RKO (cell line): ENCODE measurements at places on chromosomes 11 and 22.

DNA sequence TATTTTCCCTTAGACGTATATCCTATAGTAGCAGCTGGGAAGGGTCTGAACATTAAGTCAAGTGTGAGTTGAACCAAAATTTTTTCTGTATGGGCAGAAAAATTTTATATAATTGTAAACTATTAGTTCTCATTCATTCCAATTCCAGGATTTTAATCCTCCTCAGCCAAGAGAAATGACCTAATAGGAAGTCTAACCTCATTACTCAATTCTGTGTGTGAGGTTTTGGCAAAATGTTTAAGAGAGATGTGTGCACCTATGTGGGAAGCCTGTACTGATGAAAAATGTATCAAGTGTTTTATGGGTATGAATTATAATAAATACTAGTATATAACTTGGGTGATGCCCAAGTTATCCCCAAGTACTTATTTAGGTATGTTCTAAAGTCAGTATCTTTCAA, 311.6 kb upstream of the PITPNB start:
- DNase-seq: no peak

- no peak for DNase-seq
These were observed 38.4 kb downstream of the GDPD5 start for GRCh38 chr11:75487365-75487764.

- DNase-seq: no peak
These were observed 7.3 kb downstream of the APBB1 start for GRCh38 chr11:6411594-6412031.

- no peak for DNase-seq
These were observed 1.1 kb upstream of the DBX1 start for GRCh38 chr11:20161230-20161918.

GRCh38 chr22:38138961-38139360, 28.5 kb upstream of the BAIAP2L2 start:
- DNase-seq: no peak

- DNase-seq: peak; percentile 38
These were observed 3.7 kb upstream of the SIK2 start for GRCh38 chr11:111598559-111598958.

- no peak for DNase-seq
These were observed 87.3 kb downstream of the KCNQ1 start for GRCh38 chr11:2531987-2532703.

DNA sequence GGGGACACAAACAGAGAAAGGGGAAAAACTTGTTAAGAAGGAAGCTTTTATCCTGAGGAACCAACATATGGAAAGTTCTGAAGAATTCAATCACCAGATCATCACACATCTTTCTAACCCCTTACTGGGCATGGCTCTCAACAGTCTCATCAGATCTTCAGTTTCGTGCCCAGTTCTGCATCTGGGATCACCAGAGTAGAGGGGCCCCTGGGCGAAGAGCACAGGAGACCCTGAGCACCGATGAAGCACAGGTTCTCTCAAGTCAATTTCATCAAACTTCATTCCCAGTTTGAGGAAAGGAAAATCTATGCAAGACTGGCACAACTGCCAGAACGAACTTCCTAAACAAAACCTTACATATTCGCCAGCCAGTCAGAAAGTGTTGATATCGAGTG, 8.5 kb upstream of the PYGM start:
- no peak for DNase-seq

- peak; percentile 34 for DNase-seq
These were observed 599 bp downstream of the SIK3 start for GRCh38 chr11:117097389-117098268.

GRCh38 chr11:83441601-83442000, 155.4 kb upstream of the CCDC90B start:
- DNase-seq: no peak

- no peak for DNase-seq
These were observed 166.3 kb upstream of the NAV2 start for GRCh38 chr11:19546325-19546724.

DNA sequence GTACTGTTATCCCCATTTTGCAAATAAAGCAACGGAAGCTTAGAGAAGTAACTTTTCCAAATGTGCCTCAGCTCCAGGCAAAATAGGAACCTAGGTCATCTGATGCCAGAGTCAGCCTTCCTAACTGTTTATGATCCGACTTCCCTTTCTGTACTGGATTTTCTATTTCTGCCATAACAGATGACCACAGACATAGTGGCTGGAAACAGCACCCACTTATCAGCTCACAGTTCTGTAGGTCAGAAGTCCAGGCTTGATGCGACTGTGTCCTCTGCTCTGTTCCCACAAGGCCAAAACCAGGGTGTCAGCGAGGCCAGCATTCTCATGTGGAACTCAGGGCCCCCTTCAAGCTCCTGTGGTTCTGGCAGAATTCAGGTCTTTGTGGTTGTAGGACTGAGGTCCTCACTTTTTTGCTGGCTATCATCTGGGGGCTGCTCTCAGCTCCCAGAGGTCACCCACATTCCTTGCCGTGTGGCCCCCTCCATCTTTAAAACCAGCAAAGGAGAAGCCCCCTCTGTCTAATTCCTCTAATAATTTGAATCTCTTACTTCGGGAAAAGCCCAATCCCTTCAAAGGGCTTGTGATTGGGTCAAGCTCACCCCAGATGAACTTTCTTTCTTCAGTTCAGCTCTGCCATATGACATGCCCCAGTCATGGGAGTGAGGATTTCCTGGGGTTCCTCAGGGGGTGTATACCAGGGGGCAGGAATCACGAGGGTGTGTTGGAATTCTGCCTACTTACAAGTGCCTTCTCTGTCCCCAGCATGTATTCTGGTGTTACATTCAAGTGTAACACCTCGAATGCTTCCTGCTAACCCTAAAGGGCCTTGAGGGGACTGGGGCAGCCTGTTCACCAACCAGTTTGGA, 15.3 kb downstream of the KCNJ5 start:
- no peak for DNase-seq

DNA sequence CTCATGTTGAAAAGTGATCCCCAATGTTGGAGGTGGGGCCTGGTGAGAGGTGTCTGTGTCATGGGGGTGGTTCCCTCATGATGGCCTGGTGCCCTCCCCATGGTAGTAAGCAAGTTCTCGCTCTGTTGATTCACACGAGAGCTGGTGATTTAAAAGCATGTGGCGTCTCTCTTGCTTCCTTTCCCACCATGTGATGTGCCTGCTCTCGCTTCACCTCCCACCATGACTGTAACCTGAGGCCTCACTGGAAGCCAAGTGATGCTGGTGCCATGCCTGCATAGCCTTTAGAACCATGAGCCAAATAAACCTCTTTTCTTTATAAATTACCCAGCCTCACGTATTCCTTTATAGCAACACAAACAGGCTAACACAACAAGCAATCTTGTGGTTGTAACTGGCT, 52.4 kb downstream of the VSIG10L2 start:
- DNase-seq: no peak

- no peak for DNase-seq
These were observed 22.9 kb upstream of the FCHSD2 start for GRCh38 chr11:73164803-73165540.

- DNase-seq: no peak
These were observed 13.5 kb downstream of the RSF1 start for GRCh38 chr11:77806993-77807392.
